ENCODE measurements at places on chromosomes 2 and 18. TPM values are rescaled to one million over a fixed set of nuclear protein-coding genes. Genes with fewer than 3 reads are reported as not detected.

XIRP2 gene
- total RNA-seq, result not detected

ARL6IP6 gene
- 26.1 TPM for total RNA-seq

TCF23 gene
- total RNA-seq, result not detected

NEUROD1 gene
- not detected for total RNA-seq

SULT1C4 gene
- not detected for total RNA-seq

CHST9 gene
- total RNA-seq, result not detected

NEU2 gene
- total RNA-seq, result not detected

ING5 gene
- total RNA-seq, result 27.6 TPM

MYO5B gene
- total RNA-seq, result under 0.01 TPM

ACMSD gene
- total RNA-seq, result not detected

ECEL1 gene
- not detected for total RNA-seq

QPCT gene
- 9.0 TPM for total RNA-seq

FZD7 gene
- 10.3 TPM for total RNA-seq

FER1L5 gene
- total RNA-seq, result under 0.01 TPM

SCYGR4 gene
- total RNA-seq, result not detected

SLC14A1 gene
- under 0.01 TPM for total RNA-seq

POTEC gene
- not detected for total RNA-seq

ERBB4 gene
- total RNA-seq, result not detected

HOXD13 gene
- not detected for total RNA-seq

HOXD4 gene
- total RNA-seq, result 2.7 TPM

DLX1 gene
- total RNA-seq, result not detected

NABP1 gene
- 27.3 TPM for total RNA-seq

CLASP1 gene
- 18.3 TPM for total RNA-seq

CFAP221 gene
- total RNA-seq, result not detected

GNLY gene
- total RNA-seq, result not detected

TMEM163 gene
- not detected for total RNA-seq

RGPD4 gene
- total RNA-seq, result not detected

SCTR gene
- not detected for total RNA-seq

GALR1 gene
- not detected for total RNA-seq

MSGN1 gene
- not detected for total RNA-seq

FBXO41 gene
- total RNA-seq, result 2.5 TPM

KCNK3 gene
- 0.09 TPM for total RNA-seq

SRD5A2 gene
- not detected for total RNA-seq

TLX2 gene
- not detected for total RNA-seq

PLEKHM3 gene
- 4.9 TPM for total RNA-seq

SLC9A4 gene
- total RNA-seq, result not detected

KYNU gene
- not detected for total RNA-seq

PRSS56 gene
- not detected for total RNA-seq

UGT1A8 gene
- total RNA-seq, result not detected

HRH4 gene
- total RNA-seq, result not detected

PTPRN gene
- 4.6 TPM for total RNA-seq

WDR33 gene
- 21.1 TPM for total RNA-seq

PSMA8 gene
- not detected for total RNA-seq

GPN1 gene
- total RNA-seq, result 29.9 TPM

EPB41L3 gene
- 49.5 TPM for total RNA-seq

GREB1 gene
- total RNA-seq, result 0.23 TPM

DPP10 gene
- total RNA-seq, result not detected

ACTR1B gene
- total RNA-seq, result 41.2 TPM

CLHC1 gene
- total RNA-seq, result 0.43 TPM

RGPD3 gene
- 0.43 TPM for total RNA-seq

LOXHD1 gene
- total RNA-seq, result not detected

STEAP3 gene
- total RNA-seq, result 25.4 TPM

CD226 gene
- total RNA-seq, result 0.82 TPM

TUBA4B gene
- total RNA-seq, result not detected

All from pericardium fibroblast (primary cell).